ENCODE measurements at places on chromosomes 12 and 14.

DNA sequence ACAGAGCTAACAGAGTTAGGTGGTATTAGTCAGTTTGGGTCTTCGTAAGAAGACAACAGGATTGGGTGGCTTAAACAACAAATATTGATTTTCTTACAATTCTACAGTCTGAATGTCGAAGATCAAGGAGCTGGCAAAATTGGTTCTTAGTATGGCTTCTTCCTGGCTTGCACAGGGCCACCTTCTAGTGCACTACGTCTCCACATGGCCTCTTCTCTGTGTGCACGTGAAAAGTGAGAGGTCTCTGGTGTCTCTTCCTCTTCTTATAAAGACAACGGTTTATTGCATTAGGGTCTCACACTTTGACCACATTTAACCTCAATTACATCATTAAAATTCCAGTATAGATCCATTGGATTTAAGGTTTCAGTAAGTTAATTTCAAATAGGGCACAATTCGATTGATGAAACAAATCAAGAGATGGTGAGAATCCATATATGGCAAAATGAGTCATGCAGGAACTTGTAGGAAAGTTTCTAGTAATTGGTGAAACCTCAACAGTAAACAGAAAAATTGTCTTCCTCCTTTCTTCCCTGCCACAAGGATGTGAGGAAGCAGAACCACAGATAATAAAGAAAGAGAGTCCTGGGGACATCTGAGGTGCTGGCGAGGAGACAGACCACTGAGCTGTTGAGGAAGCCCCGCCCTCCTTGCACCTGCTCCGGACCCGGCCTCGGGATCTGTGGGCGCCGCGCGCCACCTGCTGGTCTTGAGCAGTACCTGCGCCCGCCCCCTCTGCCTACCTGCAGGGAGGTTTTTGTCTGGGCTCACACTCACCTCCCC is 846.7 kb downstream of the TMEM121 start:
- peak; percentile 12 for DNase-seq

DNA sequence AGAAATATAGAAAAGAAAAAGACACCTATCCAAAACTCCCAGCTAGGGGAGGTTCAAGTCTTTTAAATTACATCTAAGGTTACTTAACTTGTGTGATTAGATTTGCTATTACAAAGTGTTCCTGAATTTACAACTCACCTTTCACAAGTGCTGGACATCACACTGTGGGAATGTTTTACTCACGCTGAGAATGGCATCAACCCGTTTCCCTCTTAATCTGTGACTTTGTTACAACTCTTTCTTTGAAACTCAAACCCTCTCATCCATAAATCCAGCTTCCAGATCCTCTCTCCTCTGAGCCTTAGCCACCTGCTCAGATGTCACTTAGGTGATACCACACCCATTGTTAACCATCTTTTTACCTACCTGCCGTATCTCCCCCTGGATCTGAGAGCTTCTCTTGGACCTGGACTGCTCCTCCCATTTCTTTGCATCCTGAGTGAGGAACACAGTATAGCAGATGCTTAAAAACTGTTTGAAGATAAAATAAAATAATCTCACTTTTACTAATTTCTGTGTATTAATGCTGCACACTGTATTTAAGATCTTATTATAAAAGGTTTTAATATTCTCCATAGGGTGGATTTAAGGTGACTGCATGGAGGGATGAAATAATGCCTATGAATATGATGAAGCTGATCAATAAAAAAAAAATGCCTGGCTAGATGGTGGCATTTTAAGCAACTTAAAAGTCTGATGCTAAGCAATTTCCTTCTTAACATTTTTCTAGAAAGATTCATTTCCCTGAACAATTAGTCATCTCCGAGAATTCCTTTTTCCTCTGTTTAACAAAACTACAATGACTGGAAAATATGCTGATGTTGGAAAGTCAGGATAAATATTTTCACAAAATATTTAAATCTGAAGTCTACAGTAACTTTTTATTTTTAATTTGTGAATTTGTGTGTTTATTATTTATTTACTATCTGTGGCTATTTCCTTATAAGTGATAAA is 39.1 kb upstream of the NAP1L1 start:
- DNase-seq = no peak

- DNase-seq = no peak
Observed at GRCh38 chr12:39902821-39903220, 203.1 kb downstream of the SLC2A13 start.

- DNase-seq = no peak
Observed at GRCh38 chr12:18422871-18423270, 161.6 kb downstream of the PIK3C2G start.

DNA sequence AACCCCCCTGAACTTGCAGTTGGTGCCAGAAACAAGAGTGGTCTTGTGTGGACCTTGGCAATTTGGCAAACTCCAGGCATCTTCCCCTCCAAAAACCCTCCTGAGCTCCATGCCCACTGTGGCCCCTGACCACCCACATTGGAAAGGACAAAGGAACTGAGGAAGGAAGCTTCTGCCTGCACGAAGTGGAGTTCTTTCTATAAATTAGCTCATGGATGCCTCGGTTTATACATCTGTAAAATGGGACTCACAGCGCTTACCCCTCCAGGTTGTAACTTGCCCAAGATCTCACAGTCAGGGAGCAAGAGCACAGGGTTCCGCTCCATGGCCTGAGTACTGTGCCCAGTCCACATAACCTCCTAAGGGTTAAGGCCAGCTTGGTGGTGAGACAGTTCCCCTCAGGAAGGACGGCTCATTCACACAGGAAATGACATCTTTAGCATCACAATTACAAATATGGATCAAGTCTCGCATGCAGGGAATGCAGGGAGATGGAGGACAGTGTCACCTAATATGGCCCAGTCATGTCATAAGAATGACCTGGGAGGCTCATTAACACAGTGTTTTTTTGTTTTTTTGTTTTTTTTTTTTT is 66.6 kb downstream of the CLMN start:
- no peak for DNase-seq
